ENCODE measurements at places on chromosomes 2 and 18.
A peak's percentile ranks its signal among the peaks of the same experiment; 100 is the strongest.

GRCh38 chr2:71226096-71226964 is 573 bp downstream of the PAIP2B start:
- no peak for DNase-seq

- DNase-seq: no peak
Observed at GRCh38 chr2:62928015-62928414, 122.6 kb upstream of the OTX1 start.

- DNase-seq: no peak
Observed at GRCh38 chr2:160043265-160043664, 19.1 kb downstream of the PLA2R1 start.

GRCh38 chr2:24855726-24856125 is 62.5 kb downstream of the CENPO start:
- DNase-seq: no peak

- DNase-seq: no peak
Observed at GRCh38 chr2:62527478-62528210, 21.6 kb upstream of the TMEM17 start.

GRCh38 chr2:24824966-24825882 is 32.0 kb downstream of the CENPO start:
- no peak for DNase-seq

GRCh38 chr2:7825591-7826312 is 856.1 kb upstream of the ID2 start:
- no peak for DNase-seq

- DNase-seq: no peak
Observed at GRCh38 chr18:79760881-79761280, 36.9 kb upstream of the KCNG2 start.

DNA sequence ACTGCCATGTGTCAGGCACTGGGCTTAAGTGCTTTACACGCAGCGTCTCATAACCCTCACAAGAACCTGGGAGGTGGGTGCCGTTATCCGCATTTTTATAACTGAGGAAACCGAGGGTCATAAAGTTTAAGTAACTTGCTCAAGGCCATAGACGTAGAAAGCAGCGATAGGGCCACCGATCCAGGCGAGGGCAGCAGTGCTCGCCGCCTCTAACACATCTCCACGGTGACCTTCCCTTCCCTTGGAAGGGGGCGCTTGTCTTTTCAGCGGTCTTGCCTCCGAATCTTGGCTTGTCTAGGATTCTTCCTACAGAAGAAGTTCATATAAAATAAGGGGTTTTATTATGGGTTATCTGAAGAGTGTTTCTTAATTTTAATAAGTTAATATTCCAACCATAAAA is 186.6 kb downstream of the GBX2 start:
- DNase-seq: no peak

GRCh38 chr2:65309699-65310098 is 82.1 kb downstream of the ACTR2 start:
- no peak for DNase-seq

- no peak for DNase-seq
Observed at GRCh38 chr2:169066897-169067296, 2.5 kb upstream of the DHRS9 start.

- no peak for DNase-seq
Observed at GRCh38 chr2:73611867-73612266, 30.4 kb downstream of the NAT8 start.

DNA sequence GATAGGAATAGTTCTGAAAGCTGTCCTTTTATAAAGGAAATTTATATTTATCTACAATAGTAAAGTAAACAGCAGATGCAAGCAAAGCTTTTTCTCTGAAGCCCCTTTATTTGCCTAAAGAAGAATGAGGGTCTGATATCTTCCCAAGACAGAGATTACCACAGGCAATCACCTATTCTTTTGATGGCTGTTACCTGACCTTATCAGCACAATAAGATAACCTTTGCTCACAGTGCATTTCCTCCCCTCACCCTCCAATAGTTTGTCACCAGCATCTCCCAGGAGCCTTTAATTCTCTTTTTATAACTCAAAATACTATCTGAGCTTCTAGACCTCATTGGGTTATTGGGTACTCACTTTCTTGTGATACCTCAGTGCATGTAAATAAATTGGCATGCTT is 6.5 kb upstream of the CFAP221 start:
- DNase-seq: no peak

DNA sequence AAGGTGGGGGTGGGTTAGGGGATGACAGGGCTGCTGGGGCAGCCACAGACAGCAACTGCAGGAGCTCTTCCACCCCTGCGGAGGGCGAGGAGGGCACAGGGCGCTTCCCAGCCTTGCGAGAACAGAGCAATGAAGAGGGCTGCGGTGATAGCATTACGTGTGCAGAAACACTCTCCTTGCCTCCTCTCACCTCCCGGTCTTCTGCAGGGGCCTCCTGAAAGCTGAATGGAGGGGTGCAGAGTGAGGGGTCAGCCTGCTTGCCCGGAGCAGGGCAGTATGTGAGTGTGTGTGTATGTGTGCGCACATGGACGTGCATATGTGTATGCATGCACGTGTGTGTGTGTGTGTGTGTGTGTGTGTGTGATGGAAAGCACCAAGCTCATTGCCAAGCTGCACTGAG is 29.5 kb upstream of the IL1R2 start:
- no peak for DNase-seq

DNA sequence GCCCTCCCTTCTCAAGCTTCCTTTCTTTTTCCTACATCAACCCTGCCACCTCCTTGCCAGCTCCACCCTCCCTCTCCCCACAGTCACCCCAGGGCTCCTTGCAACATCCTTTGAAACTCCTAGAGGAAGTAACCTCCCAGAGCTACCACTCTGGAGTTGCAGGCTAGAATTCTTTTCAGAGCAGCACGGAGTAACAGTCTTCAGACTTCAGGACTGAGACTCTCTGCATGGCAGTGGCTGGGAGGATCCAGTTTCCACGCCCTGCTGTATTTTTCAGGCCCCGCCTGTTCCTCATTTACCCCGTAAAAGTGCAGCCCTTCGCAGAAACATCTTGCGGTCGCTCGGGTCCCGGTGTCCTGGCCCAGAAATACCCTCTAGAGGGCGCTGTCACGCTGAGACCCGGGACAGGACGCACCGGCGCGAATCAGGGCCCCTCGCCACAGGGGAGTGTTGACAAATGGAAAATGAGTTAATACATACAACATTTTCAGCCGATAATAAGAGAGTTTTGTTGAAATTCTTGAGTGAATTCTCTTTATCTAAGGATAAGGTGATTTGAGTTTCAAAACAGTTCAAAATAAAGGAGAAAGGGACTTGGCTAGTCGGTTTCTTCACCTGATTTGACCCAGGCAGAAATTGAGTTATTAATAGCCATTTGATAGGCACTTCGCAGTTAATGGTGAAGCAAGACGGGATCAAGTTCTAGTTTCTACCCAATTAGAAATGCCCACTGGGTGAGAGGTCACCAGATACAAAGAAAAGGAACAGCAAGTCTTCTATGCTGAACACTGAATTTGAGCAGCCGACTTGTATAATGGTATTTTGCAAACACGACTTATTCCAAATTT is 18.5 kb upstream of the NTSR2 start:
- peak; percentile 45 for DNase-seq
